ENCODE measurements at places on chromosomes 13 and 19.
A peak's percentile ranks its signal among the peaks of the same experiment; 100 is the strongest.

DNA sequence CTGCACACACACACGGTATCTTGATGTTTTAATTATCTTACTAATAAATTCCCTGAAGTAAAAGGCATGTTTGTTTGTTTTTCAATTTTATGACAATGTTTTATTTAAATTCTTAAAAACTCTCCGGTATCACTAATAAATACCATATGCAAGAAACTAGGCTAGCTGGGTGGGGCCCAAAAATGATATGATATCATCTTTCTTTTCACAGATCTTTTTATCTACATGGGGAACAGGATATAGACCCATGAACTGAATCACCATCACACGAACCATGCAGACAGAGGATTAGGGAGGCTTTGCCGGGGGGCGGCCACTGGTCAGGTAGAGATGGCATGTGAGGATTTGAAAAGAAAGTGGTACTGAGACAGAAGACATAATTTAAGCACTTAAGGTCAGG, 266.4 kb downstream of the ENOX1 start:
- DNase-seq, result no peak

- no peak for DNase-seq
Observed at GRCh38 chr13:110651726-110652230, 36.4 kb downstream of the NAXD start.

- DNase-seq, result no peak
Observed at GRCh38 chr19:54418030-54418929, 3.0 kb downstream of the TTYH1 start.

DNA sequence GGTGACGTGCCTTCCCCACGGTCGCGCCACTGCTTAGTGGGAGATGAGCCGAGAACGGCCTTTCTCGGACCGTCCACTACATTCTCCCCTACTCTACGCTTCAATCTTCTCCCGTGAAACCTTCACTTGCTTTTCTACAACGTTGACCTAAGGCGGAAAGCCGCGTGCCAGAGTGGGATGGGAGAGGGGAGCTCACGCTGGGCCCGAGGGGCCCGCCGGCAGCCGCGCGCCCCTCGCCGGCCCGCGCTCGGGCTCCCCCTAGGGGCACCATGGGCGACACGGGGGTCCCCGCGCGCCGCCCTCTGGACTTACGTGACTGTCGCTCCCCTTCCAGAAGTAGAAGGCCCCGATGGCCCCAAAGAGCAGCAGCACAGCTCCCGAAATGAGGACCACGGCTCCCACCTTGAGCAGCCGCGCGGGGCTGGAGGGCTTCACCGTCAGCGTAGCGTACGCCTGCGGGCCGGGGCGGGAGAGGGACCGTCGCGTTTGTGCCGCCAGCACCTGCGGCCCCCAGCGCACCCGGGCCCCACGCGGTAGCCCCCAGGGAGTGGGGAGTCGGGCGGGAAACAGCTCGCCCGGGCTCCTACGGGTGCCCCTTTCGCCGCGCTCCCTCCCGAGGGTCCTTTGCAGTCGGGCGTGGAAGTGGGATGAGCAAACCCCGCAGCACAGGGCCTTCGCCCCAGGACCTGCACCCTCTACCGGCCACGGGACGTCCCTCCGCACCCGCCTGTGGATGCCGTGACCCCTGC, 727 bp downstream of the CNMD start:
- peak; percentile 58 for DNase-seq

DNA sequence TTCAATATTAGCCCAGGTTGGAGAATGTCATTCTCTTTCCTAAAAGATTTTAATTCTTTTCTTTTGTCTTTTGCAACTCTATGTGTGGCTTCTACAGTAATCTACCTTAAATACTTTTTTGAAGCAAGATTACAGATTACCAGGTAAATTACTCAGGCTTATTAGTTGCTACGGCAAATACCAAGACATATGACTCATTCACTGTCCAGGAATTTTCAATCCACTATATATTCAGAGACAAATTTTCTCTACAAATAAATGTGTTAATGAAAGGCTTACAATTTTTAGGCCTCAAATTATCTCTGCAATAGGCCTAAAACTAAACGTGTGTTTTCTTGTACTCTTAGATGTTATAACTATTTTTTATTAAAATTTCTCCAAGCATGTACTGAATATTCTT, 631.3 kb downstream of the DIAPH3 start:
- DNase-seq, result no peak

- DNase-seq, result no peak
Observed at GRCh38 chr13:49596221-49596620, 10.9 kb upstream of the RCBTB1 start.

GRCh38 chr13:42707048-42707447, 74.3 kb upstream of the FAM216B start:
- no peak for DNase-seq

GRCh38 chr13:85586422-85586831, 212.8 kb downstream of the SLITRK6 start:
- DNase-seq, result no peak

DNA sequence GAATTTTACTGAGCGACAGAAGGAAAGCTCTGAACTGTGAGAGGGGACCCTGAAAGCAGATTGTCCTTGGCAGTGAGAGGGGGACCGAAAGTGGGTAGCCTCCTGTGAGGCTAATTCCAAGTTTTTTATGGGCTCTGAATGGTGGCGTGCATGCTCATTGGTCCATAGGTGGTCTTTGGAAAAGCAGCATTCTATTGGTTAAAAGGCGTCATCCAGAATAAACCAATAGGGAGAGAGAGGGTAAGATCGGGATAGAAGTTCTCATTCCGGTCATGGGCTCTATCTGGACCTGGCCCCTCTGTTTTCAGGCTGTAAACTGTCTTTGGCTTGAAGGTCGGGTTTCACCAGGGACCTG, 539.8 kb upstream of the PCDH9 start:
- no peak for DNase-seq

DNA sequence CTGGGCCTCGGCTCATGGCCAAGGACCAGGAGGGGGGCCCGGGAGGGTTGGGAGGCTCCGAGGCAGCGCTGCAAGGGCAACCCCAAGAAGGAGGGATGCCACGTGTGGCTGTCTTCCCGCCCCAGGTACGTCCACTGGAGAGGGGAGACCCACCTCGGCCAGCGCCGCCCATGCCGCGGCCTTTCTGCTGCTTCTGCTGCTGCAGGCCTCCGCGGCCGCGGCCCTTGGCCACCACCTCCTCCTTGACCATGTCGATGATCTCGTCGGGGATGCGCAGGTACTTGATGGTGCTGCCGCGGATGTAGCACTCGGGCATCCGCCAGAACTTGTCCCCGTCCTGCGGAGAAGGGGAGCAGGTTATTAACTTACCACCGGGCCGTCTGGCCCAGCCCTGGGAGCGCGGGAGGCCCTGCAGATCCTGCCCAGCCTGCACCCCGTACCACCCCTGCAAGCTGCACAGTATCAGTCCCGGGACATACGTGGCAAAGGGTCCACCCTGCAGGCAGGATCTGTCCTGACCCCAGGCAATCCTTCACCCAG, 13.3 kb downstream of the LSM4 start:
- DNase-seq, result no peak

GRCh38 chr19:38899447-38900201, at the start of the genes NFKBIB and SIRT2:
Gene NFKBIB (plus strand): TSS chr19:38899969. CDS start chr19:38900033, 64 bp downstream.
Gene SIRT2 (minus strand): TSS chr19:38899618. CDS start chr19:38899521, 97 bp downstream.
- DNase-seq, result peak; percentile 99

- peak; percentile 93 for DNase-seq
Observed at GRCh38 chr19:39406656-39407409, at the start of gene ZFP36. Gene ZFP36 (plus strand): TSS chr19:39406847. CDS start chr19:39406905, 58 bp downstream.

- DNase-seq, result no peak
Observed at GRCh38 chr13:107865643-107866031, 349.7 kb downstream of the LIG4 start.

DNA sequence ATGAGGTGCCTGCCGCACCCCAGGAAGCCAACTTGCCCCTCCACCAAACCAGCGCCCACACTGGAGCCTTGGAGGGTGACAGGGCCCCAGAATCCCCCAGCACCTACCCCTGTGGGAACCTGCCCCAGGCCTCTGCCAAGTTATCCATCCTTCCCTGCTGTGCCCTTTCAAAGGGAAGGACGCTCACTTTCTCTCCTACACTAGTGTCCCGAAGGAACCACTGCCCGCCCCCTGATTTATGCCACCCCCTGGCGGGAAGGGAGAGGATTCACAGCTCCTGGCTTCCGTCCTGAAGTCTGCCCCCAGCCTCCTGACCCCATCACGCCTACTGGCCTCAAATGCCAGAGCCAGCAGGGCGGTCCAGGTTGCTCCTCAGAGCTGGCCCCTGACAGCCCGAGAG, 1.4 kb downstream of the EVI5L start:
- no peak for DNase-seq

DNA sequence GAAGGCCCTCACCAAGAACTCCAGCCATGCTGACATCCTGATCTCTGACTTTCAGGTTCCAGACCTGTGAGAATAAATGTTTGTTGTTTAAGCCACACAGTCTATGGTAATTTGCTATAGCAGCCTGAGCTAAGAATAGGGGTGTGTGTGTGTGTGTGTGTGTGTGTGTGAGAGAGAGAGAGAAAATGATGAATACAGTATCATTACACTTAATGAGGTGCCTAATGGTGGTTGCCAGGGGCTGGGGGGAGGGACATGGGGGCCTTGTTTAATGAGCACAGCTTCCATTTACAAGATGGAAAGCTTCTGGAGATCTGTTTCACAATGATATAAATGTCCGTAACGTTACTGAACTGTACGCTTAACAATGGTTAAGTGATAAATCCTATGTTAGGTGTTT, 53.8 kb upstream of the LATS2 start:
- DNase-seq, result no peak

DNA sequence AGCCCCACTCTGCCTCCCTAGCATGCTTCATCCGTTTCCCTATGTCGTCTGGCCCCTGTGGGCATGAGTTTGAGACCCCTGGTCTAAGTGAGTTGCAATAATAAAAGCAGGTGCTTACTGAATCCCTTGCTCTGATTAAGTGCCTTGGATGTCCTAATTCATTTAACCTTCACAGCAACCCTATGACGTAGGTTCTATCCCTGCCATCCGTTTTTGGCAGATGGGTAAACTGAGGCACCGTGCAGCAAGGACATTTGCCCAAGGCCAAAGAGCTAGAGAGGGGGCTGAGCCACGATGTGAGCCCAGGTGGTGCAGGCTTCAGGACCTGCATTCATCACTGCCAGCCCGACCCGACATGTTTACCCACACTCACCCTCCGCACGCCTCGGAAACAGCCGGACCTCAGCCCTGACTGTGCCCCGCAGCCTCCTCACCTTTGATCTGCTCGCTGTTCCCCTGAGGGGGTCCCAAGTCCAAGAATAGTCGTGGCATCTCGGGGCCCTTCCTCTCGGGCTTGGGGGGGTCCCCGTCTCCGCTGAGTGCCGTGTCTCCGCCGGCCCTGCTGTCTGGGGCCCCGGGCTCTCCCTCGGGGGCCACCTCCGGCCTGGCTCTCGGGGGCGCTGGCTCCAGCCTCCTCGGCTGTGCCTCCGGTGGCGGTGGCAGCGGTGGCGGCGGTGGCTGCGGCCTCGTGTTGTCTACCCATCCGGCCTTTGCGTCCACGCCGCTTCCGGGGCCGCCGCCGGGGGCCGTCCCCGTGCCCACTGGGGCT, 14.5 kb downstream of the LMTK3 start:
- DNase-seq, result no peak

GRCh38 chr13:43514311-43514710, 272.5 kb downstream of the ENOX1 start:
- DNase-seq, result no peak

DNA sequence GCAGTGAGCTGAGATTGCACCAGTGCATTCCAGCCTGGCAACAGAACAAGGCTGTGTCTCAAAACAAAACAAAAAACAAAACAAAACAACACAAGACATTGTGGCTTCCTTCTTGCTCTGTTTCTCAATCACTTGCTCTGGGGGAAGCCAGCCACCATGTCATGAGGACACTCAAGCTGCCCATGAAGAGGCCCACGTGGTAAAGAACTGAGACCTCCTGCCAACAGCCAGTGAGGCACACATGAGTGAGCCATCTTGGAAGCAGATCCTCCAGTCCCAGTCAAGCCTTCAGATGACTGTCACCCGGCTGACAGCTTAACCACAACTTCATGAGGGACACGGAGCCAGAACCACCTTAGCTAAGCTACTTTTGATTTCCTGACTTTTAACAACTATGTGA, 25.2 kb downstream of the CPT1C start:
- DNase-seq, result no peak

DNA sequence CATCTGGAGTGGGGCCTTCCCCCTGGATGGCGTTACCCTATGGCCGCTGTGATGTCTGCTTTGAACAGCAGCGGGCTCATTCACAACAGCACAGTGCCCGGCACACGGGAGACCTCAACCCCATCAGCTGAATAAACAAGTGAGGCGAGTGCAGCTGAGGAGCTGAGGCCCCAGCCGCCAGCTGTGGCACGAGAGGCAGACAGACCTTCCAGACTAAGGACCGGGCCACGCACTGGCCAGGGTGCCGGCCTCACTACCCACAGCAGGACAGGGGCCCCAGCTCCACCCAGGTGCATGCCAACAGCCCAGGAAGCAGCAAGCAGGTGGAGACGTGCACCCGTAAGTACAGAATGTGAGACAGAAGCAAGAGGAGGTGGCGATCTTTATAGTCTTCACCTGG, 39.6 kb downstream of the STK24 start:
- no peak for DNase-seq

DNA sequence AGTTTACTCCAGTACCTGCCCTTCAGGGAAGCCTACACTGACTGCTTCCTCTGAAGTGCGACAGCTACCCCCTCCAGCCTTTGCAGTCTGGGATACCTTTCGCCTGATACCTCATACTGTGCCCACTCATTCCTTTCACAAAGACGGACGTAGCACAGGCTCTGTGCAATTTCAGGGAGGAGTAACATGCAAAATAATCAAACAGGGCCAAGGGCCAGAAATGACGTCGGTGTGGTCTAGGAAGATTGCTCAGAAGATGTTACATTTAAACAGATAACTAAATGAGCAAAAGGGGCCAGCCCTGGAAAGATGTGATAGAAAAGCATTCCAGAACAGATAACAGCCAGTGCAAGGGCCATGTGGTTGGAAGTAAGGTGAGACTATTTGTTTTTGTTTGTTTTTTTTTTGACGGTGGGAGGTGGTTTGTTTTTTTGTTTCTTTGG, 6.6 kb upstream of the DDX39A start:
- DNase-seq, result no peak

DNA sequence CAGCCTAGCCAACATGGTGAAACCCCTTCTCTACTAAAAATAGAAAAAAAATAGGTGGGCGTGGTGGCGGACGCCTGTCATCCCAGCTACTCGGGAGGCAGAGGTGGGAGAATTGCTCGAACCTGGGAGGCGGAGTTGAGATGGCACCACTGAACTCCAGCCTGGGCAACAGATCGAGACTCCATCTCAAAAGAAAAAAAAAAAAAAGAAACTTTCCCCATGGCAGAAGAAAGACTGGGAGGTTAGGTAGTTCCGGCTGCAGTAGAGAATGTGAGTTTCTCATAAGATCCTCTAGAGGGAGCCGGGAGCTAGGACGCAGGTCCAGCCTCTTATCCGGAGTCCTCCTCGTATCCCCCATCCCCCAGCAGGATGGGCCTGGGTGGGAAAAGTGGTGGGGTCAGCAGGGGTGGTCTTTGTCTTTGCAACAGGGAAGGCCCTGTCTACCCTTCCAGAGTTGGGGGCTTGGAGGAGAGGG, 13.2 kb upstream of the CREB3L3 start:
- peak; percentile 41 for DNase-seq

- no peak for DNase-seq
Observed at GRCh38 chr13:30156270-30156669, 151.1 kb downstream of the KATNAL1 start.
